HuH-7.5 (cell line): ENCODE measurements at places on chromosomes 7 and 10.

DNA sequence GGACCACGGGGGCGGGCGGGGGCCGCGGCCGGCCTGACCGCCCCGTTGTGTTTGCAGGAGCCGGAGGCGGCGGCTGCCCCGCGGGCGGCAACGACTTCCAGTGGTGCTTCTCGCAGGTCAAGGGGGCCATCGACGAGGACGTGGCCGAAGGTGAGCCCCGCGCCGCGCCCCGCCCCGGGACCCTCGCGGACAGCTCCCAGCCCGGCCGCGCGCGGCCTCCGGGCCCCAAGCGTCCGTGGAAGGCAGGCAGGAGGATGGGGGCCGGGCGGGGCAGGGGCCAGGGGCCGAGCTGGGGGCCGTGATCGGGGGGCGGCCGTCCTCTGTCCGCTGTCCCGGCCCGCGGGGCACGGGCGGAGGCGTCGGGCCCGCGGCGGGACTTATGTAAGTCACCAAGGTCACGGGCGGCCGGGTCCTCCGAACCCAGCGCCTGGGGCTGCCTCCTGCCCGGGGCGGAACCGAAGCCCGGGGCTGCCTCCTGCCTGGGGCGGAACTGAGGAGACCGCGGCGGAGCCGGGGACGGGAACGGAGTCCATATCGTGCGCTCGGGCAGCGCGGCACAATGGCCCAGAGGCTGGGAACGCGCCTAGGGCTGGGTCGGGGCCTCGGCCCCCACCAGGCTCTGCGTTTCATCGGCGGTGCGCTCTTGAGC is 497 bp downstream of the PPP2R2D start:
- DNase-seq: peak; percentile 33

GRCh38 chr7:117126676-117127075 is 173.4 kb downstream of the ST7 start:
- DNase-seq: no peak

DNA sequence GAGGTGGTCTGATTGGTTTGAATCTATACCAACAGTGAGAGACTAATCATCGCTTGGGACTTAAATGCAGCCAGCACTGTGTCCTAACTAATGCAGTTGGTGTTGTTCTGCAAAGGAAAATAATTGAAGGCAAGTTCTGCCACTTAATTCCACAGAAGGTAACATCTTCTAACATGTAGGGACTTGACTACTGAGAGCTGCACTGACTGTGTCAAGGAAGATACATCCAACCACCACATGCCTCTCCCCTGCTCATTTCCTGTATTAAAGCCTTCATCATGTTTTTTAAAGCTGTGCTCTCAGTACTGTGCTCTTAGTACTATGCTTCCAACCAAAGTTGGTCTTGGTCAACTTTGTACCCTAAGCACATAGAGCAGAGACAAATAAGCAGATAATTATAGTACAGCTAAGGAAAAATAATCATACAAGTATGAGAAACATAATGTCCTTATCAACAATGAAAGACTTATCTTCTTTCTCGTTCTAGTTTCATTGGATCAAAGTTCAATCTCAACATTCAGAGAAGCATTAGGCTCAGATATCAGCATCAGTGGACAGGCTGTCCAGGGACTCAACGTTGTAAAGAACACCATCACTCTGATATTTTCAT is 2.8 kb upstream of the CYP3A4 start:
- DNase-seq: no peak

DNA sequence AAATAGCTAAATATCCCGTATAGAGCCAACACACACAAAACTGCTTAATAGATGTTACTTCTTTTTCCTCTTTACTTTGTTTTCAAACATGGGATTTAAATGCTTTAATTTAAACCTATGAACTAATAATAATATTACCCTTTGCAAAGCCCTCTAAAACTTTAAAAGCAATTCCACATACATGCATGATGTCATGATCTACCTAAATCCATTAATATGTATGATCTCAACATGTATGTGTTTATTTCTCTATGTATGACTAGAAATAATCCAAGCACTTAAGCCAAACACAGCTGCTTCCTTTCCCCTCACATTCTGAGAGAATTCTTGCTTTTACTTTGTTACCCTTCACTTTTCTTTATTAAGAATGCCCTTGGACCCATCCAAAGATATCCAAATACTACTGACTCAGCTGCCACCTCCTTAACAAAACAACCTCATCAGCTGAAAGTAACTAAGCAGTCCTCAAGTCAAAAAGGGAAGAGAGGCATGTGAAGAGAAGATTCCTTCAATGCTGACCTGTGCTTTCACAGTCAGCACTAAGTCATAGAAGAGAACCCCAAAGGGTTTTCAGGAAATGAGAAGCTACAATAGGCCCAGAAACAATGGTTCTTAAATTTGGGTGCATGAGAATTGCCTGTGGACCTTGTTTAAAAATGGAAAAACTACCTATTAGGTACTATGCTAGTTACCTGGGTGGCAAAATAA is 266.4 kb upstream of the LRGUK start:
- no peak for DNase-seq

DNA sequence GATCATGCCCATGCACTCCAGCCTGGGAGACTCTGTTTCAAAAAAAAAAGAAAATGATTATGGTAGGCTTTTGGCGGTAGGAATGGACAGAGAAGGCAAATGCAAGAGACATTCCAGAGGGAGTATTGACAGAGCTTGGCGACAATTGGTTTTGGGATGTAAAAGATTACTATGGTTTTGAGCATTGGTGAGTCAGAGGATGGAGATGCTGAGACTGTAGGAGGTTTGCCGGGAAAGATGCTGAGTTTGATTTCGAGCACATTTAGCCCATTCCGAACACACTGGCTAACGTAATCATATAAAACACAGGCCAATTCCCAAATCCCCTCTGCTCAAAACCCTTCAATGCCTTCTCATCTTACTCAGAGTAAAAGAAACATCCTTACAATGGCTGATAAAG is 161.6 kb upstream of the MKLN1 start:
- no peak for DNase-seq

GRCh38 chr7:70303309-70303708 is 705.0 kb downstream of the AUTS2 start:
- no peak for DNase-seq

GRCh38 chr7:2540641-2541051 is 14.7 kb downstream of the BRAT1 start:
- DNase-seq: no peak

DNA sequence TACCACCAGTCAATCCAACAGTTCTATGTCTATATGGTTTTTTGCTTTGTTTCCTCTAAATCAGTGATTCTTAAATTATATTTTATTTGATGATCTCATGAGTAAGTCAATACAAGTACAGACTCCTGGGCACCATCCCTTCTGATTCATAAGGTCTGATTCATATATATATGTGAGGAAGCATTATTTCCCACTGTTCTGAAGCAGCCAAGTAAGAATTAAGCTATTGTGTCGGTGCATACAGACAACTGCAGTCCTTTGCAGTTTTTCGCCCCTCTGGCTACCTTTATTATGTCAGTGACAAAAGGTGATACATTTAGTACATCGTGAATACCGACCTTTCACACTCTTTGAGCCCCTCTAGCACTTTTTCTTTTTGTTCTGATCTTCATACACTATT is 1079.6 kb upstream of the C7orf33 start:
- no peak for DNase-seq

DNA sequence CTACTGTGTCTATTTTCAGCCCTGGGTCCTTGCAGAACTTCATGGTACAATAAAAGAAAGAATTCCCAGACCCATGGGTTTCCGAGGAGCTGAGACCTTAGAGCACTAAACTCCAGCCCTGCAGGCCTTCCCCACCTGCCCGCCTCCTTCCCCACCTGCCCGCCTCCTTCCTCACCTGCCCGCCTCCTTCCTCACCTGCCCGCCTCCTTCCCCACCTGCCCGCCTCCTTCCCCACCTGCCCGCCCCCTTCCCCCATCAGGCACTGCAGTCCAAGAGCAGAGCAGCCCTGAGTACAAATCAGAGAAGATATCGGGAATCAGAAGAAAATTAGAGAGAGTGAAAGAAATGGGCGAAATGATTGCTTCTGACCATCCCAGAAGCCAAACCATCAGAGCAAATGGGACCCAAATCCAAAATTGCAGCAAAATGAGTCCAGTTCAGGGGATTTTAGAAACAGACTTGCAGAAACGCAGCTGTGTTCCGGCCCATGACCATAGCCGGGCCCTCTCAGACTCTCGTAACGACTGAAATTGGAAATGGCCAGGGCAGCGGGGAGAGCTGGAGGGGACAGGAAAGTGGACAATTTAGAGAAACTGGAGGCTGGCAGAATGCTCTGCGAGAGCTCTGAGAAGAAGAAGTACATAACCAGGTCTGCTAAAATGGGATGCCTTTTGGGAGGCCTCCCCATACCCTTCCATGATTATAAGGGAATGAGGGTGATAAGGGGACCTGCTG is 568.4 kb downstream of the TCERG1L start:
- DNase-seq: no peak

GRCh38 chr10:6320320-6321010 is 117.7 kb downstream of the PFKFB3 start:
- no peak for DNase-seq

- no peak for DNase-seq
These were observed 49.5 kb downstream of the SGMS1 start for GRCh38 chr10:50574305-50574704.

- no peak for DNase-seq
These were observed 18.4 kb downstream of the GNA12 start for GRCh38 chr7:2825559-2826227.

DNA sequence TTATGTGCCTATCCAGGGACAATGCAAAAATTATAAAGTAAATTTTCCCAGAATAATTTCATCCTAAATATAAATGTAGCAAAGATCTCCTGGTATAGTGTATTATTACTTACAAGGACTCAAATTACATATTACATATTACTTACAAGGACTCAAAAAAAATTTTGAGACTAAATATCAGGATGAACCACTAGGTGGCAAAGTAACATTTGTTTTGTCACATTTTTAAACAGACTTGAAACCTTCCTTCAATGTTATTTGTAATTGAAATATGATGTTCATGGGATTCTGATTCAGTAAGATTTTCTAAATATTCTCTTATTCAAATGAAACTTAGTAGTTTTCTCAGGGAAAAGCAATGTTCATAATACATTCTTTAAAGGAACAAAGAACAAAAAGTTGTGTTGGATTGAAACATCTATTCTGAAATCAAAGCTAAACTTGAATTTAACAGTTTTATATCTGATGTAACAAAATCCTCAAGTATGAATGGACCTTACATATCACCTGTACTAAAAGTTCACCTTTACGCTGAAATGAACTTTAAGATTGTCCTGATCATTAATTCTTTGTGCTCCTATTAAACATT is 74.3 kb upstream of the GNAI1 start:
- no peak for DNase-seq

GRCh38 chr10:131678171-131678570 is 222.6 kb upstream of the PPP2R2D start:
- DNase-seq: no peak

DNA sequence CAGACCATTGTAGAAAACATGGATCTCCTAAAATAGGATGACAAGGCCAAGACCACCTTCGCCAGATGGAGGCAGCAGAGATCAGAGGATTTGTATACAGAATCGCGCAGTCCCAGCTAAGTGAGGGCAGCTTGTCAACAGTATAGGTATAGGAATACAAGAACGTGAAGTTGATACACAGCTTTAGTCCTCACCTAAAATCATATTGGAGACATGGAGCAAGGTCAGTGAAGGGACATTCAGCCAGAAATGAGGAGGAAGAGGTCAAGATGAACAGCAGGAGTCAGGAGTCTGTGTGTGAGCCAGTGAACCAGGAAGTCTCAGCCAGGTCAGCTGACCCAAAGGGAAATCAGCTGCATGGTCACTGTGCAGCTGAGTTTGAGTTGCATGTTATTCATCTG is 263.4 kb upstream of the PRKCQ start:
- DNase-seq: no peak

GRCh38 chr7:102111061-102112041 is 175.3 kb upstream of the SH2B2 start:
- DNase-seq: no peak

DNA sequence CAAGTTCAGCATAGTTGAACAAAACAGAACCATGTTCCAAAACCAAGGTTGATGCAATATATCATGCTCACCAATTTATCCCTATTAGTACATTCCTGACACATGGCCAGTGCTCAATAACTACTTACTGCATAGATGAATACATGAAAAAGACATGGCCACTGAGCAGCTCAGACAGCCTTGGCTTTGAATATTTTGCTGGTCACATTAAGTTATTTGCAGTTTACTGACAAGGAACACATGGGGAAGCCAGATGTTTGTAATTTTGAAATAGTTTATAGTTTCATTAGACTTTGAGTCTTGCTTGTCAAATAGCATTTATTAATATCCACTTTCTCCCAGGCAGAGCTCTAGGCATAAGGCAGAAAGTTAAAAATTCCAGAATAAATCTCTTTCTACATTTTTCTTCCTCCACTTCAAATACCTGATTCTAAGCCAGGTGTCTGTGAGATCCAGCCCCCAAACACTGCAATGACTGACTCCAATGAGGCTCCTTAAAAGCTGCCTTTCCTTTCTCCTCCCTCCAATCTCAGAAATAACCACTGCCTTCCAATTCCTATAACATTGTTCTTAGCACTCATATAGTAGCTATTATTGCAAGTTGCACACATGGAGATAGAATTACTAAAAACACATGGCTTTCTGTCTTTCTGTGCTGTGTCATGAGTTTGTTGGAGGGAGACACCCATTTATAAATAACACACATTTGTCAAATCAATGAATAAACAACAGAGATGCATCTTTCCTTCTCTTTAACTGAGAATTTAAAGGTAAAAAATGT is 91.3 kb downstream of the PCGF5 start:
- no peak for DNase-seq
